ENCODE measurements at places on chromosomes 3 and 15.
A peak's percentile ranks its signal among the peaks of the same experiment; 100 is the strongest.

DNA sequence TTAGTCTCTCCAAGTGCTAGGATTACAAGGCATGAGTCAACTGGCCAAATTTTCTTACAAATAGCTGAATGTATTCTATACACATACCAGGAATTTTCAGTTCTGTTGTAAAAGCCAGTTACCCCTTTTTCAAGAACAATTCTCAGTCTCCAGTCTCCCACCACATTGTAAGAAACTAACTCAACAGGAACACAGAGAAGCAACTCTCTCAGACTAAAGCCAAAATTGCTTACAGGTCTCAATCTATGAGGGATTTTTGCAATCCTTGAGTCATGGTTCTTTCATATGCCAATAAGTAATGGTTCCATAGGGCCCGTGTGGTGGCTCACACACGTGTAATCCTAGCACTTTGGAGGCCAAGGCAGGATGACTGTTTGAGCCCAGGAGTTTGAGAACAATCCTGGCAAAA is 8.5 kb downstream of the IP6K2 start:
- peak; percentile 70 for DNase-seq

DNA sequence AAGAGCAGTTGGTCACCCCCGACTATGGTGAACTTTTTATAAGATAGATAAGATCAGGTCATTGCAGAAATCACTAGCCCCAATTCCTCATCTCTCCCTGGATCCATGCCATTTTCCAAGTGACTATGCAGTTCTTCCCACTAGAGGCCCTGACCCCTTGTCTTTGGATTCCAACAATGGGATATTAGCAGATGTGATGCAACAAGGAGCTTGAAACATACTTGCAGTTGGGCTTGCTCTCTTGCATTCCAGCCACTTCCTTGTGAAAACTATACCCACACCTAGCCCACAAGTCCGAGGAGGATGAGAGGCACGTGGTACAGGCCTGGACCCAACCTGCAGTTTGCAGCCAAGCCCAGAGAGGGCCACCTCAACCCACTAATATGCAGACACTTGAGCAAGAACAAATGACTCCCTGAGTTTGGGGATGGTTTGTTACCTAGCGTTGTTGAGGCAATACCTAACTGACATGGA is 60.6 kb downstream of the SUCLG2 start:
- peak; percentile 5 for DNase-seq

GRCh38 chr3:100777271-100777670 is 68.0 kb downstream of the TFG start:
- DNase-seq = no peak

- DNase-seq = peak; percentile 58
These were observed 113.1 kb downstream of the ATG7 start for GRCh38 chr3:11385326-11385725.

DNA sequence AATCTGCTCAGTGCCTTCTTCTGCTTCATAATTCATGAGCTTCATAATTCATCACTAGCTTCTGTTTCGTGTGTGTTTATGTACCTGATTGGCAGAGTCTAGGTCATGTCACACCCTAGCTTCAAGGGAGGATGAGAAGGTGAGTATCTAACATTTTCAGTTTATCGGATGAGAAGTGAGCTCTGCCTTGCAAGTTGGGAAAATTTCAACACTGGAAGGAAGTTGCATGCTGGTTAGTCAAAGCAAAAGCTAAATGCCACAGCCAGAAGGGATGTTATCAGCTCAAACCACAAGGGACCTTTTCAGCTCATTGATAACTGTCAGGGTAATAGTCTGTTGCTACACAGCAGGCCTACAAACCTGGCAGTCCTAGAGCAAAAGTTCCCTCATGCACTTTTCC is 7.3 kb upstream of the TNFSF10 start:
- DNase-seq = no peak

- DNase-seq = no peak
These were observed 15.0 kb downstream of the SPSB4 start for GRCh38 chr3:141065841-141066805.

- DNase-seq = peak; percentile 60
These were observed 162.9 kb downstream of the ITPR1 start for GRCh38 chr3:4656059-4656458.

DNA sequence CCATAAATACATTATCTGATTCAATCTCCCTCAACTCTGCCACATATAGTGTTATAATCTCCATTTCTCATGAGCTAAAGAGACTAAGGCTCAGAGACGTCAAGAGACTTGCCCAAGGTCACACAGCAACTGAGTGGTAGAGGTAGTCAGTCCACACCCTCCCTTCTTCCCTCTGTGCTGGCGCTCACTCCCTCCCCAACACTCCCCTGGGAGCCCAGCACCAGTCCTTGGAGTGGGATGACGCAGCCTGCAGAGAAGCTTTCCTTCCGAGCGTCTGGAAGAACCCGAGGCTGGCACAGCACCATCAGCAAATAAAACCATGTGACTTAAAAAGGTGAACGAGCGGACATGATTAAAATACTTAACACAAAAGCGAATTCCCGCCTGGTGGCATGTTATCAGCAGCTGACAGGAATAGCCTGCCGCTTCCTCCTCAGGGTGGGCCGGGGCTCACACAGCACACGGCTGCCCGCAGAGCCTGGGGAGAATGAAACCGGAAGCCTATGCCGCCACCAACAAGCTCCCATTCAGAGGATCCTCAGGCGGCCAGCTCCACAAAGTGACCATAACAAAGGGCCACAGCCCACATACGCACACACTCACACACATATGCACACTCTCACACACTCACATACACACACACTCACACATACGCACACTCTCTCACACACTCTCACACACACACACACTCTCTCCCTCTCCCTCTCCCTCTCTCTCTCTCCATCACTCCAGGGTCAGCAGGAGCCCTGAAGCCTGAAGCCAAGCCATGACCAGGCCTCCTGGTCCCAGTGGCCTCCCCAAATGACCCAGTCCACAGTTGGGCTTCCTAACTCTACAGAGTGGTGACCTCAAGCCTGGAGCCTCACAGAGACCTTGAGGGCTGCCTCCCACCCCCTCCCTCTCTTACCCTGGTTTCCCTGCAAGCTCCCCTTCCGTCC is 120.5 kb downstream of the XXYLT1 start:
- no peak for DNase-seq

- no peak for DNase-seq
These were observed 13.7 kb downstream of the CCR8 start for GRCh38 chr3:39343076-39343717.

DNA sequence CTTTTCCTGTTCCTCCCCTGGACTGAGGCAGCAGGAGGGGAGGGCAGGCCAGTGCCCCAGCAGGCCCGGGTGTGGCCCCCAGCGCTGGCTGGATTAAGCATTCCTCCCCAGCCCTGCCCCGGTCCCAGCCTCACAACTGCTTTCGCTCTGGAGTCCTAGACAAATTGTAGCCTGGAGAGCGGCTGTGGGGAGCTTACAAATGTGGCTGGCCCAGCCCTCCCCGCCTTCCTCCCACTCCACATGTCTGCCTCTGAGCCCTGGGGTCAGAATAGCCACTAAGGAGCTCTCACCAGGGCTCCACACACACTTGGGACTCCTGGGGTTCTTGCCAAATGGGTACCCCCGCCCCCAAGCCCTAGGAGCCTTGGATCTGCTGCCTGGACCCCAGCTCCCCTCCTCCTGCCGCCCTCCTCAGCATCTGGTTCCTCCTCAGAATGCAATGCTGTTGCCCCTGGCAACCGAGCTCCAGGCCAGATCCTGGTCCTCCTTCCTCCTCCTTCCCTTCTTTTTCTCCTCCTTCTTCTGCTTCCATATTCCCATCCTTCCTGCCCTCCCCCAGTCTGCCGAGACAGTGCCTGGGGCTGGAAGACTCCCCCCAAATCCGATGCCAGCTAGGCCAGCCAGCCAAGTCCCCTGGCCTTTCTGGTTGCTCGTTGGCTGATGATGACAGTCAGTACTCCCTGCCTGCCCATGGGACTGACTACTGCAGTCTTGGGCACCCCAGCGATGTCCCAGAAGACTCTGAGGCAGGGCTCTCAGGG is 91.1 kb downstream of the LINGO1 start:
- DNase-seq = peak; percentile 11

DNA sequence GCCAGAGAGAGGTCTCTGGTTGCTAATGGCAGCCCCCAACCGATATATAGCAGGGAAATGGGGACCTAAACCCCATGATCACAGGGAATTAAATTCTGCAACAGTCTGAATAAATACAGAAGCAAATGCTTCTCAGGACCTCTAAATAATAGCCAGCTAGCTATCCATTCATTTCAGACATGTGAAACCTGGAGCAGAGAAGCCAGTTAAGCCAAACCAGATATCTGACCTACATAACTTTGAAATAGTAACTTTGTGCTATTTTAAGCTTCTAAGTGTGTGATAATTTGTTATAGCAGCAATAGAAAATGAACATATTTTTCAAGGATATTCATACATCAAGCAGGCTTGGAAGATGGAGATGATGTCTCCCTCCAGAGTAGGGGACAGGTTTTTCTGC is 1062.9 kb upstream of the CADM2 start:
- DNase-seq = no peak

- DNase-seq = no peak
These were observed 254.1 kb downstream of the SLC9A9 start for GRCh38 chr3:143594206-143594605.

DNA sequence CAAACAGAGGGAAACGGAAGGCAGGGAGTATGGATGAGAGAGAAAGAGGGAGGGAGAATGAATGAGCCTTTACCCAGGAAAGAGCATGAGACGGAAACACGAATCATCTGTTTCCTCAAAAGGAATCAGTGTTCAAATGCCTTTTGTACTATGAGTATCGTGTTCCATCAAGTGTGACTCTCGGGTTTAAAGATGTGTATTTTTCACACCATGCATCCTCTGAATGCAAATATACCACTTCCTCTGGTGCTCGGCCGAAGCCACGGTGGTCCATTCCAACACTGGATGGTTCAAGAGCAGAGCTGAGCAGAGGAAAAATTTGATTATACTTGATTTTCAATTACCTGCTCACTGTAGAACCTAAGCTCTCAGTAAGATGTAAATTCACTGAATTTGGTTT is 505.1 kb downstream of the MECOM start:
- DNase-seq = no peak

DNA sequence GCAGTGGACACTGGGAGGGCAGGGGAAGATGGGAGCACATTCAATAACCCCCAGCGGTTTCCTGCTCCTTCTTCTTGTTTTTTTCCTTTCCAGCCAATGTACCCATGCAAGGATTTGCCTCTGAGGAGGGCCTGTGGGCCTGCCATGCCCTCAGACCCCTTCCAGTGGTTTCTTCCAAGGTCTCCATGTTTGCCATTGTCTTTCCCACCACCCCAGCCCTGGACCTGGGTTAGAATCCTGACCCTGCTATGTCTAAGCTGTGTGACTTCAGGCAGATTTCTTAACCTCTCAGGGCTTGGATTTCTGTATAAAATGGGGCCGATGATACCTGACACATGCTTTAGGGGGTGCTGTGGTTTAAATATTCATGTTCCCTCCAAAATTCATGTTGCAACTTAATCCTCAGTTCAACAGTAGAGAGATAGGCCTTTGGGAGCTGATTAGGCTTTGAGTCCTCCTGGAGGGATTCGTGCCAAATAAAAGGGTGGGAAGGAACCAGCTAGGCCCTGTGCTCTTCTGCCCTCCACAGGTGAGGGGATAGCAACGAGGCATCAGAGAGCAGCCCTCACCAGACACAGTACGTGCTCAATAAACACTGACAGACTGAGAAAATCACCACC is 46.3 kb upstream of the FLNB start:
- DNase-seq = no peak

GRCh38 chr15:93121107-93121506 is 32.1 kb upstream of the RGMA start:
- DNase-seq = no peak

DNA sequence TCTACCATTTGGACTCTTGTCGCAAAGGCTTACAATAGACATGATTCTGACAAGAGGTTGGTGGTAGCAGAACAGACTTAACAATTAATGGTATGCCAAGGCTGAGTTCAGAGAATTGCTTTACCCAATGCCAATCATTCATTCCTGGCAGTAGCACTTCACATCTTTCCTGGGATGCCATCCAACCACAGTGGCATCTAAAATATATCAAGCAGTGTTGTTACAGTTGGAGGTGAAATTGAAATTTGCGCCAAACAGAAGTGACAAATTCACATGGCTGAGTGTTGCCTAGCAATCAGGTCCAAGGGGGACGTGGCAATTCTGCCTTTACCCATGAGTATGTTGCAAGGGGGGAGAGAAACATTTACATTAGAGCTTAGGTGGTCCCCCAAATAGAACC is 21.0 kb upstream of the DPH6 start:
- no peak for DNase-seq

- no peak for DNase-seq
These were observed 213.9 kb downstream of the CLSTN2 start for GRCh38 chr3:140148824-140149390.

DNA sequence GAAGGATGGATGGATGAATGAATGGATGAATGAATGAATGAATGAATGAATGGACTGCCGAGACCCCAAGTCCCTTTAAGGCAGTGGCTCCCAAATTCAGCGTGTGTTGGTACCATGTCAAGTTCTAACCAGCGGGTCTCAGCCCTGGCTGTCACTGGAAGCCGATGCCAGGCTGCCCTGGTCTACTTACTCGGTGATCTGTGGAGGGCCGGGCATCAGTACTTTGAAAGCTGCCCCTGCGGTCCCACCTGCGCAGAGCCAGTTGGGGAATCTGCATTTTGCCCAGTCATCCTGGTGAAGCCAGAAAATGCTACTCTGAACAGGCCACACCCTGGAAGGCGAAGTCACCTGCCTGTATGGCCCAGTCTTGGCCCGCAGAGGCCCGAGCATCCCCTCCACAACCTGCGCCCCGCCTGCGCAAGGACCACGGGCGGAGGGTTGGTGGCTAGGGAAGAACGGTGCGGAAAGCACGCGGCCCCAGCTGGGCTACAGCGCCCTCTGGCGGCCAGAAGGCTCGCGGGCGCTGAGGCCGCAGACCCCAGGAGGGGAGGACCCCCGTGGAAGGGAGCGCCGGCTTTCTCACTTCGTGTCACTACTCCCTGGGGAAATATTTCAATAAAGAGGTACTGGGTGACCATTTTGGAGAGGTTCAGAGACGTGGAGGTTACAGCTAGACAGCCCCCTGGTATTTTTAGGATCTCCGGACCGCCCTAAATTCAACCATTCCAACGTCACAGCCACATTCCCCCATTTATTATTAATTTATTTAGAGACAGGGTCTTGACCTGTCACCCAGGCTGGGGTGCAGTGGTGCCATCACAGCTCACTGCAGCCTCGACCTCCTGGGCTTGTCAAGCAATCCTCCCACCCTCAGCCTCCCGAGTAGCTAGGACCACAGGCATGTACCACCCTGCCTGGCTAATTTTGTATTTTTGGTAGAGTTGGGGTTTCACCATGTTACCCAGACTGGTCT is 34.9 kb downstream of the PRKCD start:
- no peak for DNase-seq

DNA sequence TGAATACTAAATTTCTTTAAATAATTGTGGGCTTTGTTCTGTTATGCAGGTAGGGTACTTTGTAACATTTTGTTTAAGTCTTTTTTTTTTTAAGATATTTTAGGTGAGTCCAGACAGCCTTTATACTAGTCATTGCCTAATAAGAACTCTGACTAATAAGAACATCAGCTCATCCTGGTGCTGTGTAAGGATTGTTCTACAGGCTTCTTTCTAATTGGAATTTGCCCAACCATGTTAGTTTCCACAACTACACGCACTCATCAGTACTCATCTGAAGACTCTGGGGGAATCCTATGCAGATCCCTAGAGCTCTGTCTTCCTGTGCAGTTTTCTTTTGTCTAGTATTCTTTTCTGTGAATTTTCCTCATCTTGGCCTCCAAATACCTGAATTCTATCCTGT is 741.8 kb downstream of the IGSF11 start:
- DNase-seq = no peak

- DNase-seq = peak; percentile 66
These were observed 53.9 kb downstream of the C3orf38 start for GRCh38 chr3:88203642-88204055.

GRCh38 chr3:24751020-24751419 is 256.4 kb upstream of the THRB start:
- DNase-seq = no peak
